ENCODE measurements at places on chromosomes 12 and 14.
A peak's percentile ranks its signal among the peaks of the same experiment; 100 is the strongest.

GRCh38 chr14:103697603-103698379 lies 17.5 kb downstream of the XRCC3 start:
- no peak for DNase-seq

DNA sequence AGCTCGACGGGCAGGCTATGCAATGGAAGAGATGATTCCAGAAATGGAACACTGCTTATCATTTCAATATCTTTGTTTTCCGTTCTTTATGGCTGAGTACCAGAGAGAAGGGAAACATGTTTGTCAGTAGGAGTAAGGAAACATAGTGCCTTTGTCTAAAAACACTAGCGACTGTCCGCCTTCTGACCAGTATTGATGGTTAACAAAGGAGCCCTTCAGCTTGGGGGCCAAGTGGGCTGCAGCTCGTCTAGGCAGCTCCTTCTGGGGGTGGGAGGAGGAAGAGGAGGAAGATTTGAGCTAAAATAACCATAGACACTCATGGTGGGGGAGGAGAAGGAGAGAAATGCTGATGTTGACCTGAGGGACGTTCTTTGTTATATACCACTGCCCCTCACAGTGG lies 15.0 kb downstream of the COQ5 start:
- no peak for DNase-seq

DNA sequence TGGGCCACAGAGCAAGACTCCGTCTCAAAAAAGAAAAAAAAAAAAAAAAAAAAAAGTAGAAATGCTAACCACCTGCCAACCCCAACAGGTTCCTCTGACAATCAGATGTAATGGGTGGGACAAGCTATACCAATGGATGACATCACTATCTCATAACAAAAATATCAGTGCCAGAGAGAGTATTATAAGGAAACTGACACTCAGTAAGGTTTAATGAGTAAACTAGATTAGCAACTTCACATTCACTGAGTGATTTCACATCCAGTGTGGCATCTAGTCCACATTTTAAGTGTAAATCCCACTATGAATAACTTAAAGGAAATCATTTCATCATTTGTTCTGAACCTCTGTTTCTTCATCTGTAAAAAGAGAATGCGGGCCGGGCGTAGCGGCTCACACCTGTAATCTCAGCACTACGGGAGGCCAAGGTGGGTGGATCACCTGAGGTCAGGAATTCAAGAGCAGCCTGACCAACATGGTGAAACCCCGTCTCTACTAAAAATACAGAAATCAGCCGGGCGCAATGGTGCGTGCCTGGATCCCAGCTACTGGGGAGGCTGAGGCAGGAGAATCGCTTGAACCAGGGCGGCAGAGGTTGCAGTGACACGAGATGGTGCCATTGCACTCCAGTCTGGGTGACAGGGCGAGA lies 1.8 kb downstream of the SART3 start:
- DNase-seq: no peak

- no peak for DNase-seq
These were observed 1.9 kb upstream of the PPP1R13B start for GRCh38 chr14:103849151-103849886.

- peak; percentile 35 for DNase-seq
These were observed 166.1 kb upstream of the CCND2 start for GRCh38 chr12:4107436-4107878.

DNA sequence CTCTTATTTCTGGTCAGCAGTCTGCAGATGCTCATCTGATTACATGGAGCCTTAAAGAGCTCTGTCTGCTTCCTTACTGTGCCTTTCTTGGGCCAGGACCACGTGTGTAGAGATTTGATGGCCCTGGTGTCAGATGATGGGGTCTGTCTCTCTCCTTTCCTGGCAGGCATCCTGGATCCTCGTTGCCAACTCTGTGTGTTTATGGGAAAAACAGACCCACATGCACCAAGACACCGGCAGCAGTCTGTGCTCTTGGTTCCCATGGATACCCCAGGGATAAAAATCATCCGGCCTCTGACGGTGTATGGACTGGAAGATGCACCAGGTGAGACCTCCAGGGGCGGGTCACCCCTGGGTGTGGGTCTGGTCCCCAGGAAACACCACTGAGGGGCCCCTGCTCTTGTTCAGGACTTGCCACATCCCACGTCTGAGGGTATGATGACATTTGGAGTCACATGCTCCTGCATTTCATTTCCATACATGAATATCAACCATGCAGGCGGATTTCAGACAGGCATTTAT lies 18.5 kb upstream of the ALDH2 start:
- no peak for DNase-seq

- no peak for DNase-seq
These were observed 17.4 kb downstream of the PAWR start for GRCh38 chr12:79673354-79673753.

DNA sequence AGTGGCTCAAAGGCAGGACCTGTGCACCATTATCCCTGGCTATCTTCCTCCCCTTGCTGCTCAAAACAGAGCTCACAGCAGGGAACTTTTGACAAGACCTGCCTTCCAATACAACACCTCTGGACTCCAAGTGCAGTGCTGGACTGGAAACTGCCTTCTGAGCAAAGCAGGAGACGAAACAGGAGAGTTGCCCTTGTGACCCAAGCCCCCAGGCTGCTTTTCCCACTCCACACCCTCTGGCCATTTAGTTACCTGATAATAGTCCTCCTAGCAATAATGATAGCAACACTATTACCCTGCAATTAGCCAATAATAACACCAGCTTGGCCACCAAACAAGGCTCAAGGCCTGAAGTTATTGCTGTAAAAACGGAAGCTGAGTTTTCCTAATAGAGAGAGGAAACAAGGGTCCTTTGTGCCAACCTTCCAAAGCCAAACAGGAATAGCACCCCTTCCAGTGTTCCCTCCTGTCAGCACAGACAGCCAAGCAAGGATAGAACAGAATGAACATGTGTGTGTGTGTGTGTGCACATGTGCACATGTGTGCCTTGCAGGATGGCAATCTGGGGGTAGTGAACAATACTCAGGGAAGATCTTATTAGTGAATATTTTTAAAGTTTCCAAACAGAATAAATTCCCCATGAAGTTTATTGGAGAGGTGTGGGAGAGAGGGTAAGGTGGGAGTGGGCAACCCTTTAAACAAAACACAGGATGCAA lies 9.2 kb upstream of the KRT73 start:
- no peak for DNase-seq

- no peak for DNase-seq
These were observed 389.8 kb downstream of the NUAK1 start for GRCh38 chr12:105748806-105749600.

- DNase-seq: peak; percentile 23
These were observed 89.2 kb upstream of the TMEM260 start for GRCh38 chr14:56490379-56490778.

GRCh38 chr12:64147011-64147631 lies 75.0 kb downstream of the KICS2 start:
- DNase-seq: no peak

GRCh38 chr12:120457133-120457532 lies 10.9 kb downstream of the GATC start:
- no peak for DNase-seq

DNA sequence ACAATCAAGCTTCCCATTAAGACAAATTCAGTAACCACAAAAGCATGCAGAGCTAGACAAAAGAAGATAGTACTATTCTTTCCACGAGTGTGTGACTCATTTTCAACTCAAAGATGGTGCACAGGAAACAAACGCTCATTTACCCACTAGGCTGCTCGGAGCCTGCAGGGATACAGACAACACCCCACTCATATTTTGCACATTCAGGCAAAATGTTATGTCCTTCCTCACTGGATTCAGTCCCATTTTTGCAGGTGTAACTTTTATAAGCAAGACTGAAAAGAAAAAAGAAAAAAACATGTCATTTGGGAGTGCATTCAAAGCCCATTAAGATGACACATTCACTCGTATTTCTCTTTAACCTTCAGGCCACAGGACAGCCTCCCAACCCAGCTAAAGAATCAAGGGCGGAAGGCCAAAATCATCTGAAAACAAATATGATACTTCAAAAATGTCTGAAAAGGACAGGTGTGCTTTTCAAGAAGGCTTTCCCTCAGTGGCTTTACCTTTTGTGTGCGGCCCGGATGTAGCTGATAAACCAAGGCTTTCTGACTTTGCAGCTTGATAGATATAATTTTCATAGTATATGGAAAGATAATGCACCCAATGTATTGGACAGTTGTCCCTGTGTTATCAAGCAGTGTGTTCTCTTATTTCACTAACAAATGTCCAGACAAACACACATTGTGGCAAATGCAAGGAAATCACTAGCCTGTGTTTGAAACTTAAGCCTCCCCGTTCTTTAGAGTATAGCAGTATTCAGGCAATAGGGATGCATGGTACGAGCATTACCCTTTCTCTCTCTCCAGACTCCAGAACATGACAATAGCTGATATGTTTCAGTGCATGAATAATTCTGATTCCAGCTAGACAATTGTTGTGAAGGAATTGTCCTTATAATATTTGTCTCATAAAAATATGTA lies 147.8 kb upstream of the KRR1 start:
- DNase-seq: peak; percentile 24

- DNase-seq: peak; percentile 80
These were observed 6.1 kb downstream of the FAM186A start for GRCh38 chr12:50390316-50390741.

- DNase-seq: no peak
These were observed 33.1 kb downstream of the CD9 start for GRCh38 chr12:6233121-6233971.

- DNase-seq: no peak
These were observed 793.7 kb downstream of the RPS29 start for GRCh38 chr14:48792376-48793024.

- peak; percentile 1 for DNase-seq
These were observed 1108.8 kb upstream of the SEL1L start for GRCh38 chr14:82642425-82642824.

DNA sequence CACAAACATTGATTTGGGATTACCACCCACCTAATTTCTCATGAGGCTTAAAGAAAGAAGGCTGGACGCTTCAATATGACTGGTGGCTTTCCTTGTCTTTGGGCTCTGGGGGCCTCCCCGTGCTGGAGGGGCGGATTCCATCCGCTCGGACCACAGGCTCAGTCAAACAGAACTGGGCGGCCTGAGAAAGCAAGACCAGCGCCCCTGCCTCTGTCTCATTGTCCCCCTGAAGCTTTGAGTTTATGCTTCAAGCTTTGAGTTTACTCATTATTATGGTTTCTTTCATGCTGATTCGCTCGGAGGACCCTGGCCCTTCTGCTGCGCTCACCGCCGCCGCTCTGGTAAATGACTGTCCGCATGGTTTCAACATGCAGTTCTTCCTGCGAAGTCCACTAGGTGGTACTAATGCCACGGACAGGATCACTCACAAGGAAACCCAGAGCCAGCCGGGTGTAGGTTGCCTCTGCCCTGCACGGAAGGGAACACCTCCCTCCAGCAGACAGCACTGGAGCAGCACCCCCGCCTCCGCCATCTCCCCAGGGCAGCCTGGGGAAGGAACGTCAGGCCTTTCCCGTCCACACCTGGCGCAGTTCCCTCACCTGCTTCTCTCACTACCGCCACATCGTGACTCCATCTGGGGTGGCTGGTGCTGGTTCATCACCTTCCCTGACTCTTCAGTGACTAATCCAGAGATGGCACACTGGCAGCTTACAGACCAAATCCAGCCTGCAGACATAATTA lies 13.2 kb upstream of the TIGAR start:
- DNase-seq: peak; percentile 72

DNA sequence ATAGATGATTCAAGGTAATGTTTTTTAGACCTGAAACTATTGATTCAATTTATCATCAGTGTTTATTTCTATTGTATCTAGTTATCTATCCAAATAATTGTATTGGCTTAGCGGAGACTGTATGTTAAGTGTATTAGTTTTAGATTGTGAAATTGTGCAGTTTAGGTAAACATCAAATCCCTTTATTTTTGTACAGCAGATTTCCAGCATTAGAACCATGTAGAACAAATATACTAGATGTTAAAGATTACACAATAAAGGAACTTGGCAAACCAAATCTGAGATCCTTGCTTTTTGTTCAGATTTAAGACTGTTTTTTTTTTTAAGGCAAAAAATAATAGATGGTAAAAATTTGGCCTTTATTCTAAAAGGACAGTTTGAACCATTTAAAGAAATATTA lies 39.3 kb downstream of the PPM1A start:
- no peak for DNase-seq

- DNase-seq: no peak
These were observed 26.9 kb downstream of the NRXN3 start for GRCh38 chr14:78197051-78197450.

DNA sequence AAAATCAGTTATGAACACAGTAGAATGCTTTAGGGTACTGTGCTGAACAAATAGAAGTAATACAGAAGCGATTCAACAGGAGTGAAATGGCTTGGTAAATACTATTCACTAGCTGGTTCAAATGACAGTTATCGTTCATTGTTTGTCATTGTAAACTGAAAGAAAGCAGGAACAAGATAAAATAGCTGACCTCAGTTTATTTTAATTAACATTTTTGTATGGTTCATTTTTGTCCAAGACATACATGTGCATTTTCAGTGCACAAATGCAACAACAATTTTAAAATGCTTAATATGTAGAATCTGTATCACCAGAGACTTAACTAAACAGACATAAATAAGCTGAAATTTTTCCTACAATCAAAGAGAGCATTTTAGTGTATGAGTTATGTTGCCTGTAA lies 49.9 kb downstream of the ALX1 start:
- DNase-seq: no peak

DNA sequence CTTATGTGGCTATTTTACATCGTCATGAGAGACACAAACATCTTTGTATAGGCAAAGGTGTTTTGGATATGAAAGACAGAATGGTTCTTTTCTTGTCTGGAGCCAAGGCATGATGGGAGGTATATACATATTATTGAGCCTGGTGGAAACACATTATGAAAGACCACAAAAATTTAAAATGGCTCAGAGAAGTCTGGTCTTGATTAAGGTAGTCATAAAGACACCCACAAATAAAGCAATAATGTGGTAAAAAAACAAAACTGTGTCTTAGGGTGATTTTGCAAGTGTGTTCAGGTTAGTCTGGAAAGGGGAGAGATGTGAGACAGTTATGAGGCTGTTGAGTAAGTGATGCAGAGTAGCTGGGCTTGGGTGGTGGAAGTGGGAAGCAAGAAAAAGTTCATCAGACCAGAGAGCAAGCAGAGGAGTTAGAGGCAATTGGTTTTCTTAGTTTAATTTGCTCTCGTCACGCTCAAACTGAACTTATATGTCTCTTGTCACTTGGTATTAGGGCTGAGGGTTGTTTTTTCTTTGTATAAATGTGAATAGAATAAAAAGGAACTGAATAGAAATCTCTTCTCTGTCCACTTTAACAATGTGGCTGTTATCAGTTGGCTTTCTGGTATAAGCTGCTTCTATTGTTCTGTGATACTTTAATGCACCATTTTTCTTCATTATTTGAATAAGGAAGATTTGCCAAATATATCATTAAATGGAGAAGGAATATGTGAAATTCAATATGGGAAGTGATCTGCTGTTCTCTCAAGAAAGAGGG lies 115.0 kb downstream of the AKAP6 start:
- DNase-seq: no peak

- DNase-seq: peak; percentile 56
These were observed 75.2 kb downstream of the TNFAIP2 start for GRCh38 chr14:103198131-103199105.

GRCh38 chr14:30227436-30227835 lies 299.8 kb upstream of the PRKD1 start:
- no peak for DNase-seq

All from fibroblast of the conjunctiva (primary cell).